HFF-Myc (cell line): ENCODE measurements at places on chromosomes 4 and X.

DNA sequence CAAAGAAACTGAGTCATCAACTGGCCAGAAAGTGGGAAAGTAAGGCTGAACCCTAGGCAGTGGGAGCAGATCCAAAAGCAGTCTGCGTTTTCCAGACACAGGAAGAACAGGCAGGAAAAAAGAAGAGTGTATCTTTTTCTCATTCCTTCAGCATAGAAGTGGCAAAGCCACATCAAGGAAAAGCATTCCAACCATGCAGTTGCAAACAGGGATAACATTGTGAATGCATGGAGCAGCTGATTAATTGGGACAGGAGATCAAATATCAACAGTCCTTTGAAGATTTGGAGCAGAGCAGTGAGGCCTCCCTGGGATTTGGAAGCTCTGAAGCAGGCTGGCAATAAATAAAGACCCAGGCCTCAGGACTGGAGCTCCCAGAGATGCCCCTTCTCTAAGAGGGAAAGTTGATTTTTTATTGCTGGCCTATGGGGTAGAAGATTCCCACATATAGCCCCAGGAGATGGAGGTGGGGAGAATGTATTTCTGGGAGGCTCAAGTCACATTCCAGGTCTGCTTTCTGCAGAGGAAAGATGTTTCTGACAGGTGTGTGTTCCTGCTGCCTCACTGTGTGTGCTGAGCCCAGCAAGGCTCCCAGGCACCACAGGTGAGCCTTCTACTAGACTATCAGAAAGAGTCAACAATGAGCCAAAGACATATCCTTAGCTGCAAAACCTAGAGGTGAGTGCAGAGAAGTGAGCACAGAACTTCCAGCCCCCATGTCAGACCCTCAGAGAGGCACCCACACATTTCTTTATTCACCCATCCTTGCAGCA is 222.5 kb downstream of the RAB28 start:
- no peak for DNase-seq

DNA sequence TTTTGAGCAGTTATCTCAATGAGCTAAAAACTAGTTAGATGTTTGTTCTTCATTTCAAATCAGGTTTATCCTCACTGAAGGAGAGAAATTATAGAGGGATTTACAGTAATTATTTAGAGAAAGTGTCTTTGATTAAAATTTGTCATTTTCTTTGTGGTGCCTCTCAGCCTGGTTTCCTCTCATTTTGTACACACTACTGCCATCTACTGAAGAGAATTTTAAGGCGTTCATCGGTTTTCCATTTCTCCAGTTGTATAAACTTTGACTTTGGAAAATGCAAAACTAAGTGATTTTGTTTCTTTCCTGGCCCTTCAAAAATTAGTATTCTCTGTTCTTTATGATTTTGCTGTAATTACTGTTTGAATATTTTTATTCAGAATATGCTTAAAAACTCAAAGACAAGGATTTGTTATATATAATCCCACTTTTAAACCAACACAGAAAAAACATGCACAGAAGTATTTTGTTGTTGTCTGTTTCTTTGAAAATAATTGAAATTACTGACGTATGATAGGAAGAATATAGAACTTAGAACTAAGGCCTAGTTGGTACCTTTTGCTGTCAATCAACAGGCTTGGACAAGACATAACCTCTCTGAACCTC is 34.4 kb upstream of the ANXA3 start:
- peak; percentile 25 for DNase-seq

DNA sequence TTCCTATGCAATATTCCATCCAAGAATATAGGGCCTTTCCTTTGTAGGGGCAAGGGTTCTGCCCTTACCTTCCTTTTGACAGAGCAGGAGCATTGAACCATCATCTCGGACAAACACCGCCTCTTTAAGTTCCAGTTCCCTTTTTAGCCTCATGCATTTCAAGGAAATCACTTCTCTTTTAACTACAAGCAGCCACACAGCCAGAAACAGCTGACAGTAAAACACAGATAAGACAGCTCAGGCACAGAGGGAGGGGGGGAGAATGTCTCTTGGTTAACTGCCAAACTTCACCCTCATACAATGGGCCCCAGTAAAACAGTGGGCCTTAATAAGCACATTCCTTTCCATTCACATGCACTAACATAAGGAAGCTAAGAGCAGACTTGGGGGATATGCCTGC is 648.3 kb downstream of the GABRG1 start:
- DNase-seq: no peak

GRCh38 chrX:17038681-17039161 is 92.3 kb downstream of the REPS2 start:
- DNase-seq: peak; percentile 67

GRCh38 chr4:83082777-83083176 is 31.8 kb downstream of the PLAC8 start:
- DNase-seq: no peak
